ENCODE measurements at places on chromosomes 13 and 19.
A peak's percentile ranks its signal among the peaks of the same experiment; 100 is the strongest.

DNA sequence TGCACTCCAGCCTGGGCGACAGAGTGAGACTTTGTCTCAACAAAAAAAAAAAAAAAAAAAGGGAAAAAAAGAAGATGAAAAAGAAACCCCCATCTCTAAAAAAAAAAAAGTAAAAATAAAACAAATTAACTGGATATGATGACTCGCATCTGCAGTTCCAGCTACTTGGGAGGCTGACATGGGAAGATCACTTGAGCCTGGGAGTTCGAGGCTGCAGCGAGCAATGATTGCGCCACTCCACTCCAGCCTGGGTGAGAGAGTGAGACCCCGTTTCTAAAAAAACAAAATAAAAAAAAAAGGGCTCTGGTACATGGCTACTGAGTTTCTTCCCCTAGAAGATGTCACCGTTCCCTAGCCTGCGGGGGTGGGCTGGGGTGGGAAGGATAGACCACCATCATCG lies 2.4 kb upstream of the CATSPERG start:
- DNase-seq, result no peak

GRCh38 chr19:18192673-18193387 lies at the start of gene MPV17L2:
MPV17L2 (plus strand) TSS chr19:18193218; CDS start chr19:18193282, 64 bp downstream.
- DNase-seq, result peak; percentile 93

- no peak for DNase-seq
These were observed 4.1 kb downstream of the ENOX1 start for GRCh38 chr13:43782686-43783085.

GRCh38 chr19:19179548-19180441 lies 9.7 kb upstream of the MEF2B start:
- no peak for DNase-seq

- DNase-seq, result no peak
These were observed 133.1 kb downstream of the MAB21L1 start for GRCh38 chr13:35343417-35343816.

GRCh38 chr19:3125900-3126524 lies 9.8 kb upstream of the GNA15 start:
- peak; percentile 66 for DNase-seq

- no peak for DNase-seq
These were observed 1921.2 kb upstream of the PRR20A start for GRCh38 chr13:55219538-55219937.

GRCh38 chr19:12796146-12797071 lies 5.1 kb downstream of the JUNB start:
- no peak for DNase-seq

GRCh38 chr13:99809496-99809895 lies 162.1 kb downstream of the ZIC5 start:
- no peak for DNase-seq

DNA sequence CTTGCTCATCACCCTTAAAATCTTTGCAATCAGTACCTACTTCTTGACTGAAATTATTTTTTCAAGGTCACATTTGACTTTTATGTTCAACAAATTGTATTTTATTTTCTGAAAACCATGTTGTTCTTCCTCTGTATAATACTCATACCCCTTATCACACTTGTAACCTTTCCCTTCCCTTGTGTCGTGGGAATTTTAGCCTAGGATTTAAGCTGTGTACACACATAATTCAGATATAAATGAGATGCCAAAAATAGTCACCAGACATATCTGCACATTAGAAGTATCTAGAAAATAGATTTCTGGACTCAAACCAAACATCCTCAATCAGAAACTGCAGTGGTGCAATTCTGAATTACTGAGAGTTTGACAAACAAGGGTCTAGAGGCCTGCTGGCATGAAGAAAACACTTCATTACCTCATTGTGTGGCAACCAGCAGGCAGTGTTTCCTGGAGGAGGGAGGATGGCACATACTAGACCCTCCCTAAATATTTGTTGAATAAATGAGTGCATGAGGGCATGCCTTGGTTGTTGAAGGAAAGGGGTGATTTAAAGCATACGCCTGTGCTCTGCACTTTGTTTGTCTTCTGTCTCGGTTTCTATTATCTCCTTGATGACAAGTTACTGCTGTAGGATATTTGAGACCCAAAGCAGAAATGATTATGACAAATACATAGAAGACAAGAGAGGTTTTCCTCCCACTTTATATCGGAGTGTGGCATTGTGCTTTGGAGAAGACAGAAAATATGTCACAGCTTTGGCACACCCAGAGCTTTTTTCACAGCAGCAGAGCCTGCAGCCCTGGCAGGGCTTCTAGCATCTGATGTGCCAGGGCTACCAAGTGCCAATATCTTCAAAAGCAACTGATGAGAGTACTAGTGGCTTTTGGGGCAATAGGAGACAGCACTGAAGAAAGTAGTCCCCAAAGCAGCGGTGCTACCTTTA lies 881.1 kb downstream of the PCDH9 start:
- DNase-seq, result no peak

Data from stimulated activated CD8-positive, alpha-beta memory T cell treated with anti-CD3 and anti-CD28 coated beads, Interleukin-4, amount 100 ng/mL, for 4 hours (primary cell).